NCI-H524 (cell line): ENCODE measurements at places on chromosomes 1 and 21.

DNA sequence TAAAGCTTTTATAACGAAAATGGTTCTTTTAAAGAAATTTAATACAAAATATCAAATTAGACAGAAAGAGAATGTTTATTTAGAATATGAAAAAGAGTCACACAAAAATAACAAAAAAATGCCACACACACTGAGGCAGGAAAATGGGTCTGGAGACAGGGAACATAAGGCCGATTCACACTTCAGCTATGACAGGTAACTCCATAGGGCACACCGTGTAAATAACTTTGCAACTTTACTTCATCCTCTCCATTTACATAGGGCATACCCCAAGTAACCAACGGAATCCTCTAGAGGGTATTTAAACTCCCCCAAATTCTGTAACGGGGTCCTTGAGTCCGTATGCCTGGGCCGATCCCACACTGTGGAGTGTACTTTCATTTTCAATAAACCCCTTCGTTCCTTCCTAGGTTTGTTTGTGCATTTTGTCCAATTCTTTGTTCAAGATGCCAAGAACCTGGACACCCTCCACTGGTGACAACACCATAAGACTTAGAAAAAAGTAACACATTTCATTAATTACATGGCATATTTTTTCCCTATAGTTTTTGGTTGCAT is 23.1 kb upstream of the PTGS2 start:
- no peak for DNase-seq

GRCh38 chr1:5002676-5003075 is 348.3 kb downstream of the AJAP1 start:
- no peak for DNase-seq

DNA sequence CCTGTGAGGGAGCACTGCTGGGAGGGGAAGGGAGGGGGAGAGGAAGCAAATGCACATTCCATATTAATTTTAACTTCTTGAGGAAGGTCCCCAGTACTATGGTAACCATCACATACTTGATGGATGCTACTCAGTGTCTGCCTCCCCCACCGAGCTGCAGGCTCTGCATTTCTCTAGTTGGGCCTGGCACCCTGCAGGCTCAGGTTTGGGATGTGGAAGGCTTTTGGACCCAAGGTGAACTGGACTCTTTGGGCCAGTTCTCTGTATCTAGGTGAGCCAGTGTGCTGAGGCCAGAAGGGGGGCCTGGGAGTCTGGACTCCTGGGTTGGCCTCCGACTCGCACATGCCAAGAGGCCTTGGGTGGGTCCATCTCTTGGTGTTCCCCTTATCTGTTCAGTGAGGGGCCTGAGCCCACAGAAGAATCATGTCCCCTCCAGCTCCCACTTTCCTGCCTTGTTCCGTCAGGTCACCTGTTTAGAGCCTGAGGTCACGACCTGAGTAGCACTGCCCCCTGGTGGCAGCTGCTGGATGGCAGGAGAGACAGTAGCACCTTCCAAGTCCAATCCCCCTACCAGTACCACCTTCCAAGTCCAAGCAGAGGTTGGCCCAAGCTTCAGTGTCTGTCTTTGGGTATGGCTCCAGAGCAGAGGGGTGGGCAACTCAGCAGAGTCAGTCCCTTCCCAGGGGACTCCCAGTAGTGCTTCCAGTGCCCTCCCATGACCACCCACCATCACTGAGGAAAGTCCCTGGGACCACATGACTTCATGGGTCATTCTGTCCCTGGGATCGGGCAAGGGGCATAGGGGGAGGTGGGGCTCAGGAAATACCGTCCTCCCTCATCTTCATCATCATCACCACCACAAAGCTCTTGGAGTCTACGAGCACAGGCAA is 241.8 kb downstream of the TRABD2B start:
- DNase-seq: peak; percentile 23

DNA sequence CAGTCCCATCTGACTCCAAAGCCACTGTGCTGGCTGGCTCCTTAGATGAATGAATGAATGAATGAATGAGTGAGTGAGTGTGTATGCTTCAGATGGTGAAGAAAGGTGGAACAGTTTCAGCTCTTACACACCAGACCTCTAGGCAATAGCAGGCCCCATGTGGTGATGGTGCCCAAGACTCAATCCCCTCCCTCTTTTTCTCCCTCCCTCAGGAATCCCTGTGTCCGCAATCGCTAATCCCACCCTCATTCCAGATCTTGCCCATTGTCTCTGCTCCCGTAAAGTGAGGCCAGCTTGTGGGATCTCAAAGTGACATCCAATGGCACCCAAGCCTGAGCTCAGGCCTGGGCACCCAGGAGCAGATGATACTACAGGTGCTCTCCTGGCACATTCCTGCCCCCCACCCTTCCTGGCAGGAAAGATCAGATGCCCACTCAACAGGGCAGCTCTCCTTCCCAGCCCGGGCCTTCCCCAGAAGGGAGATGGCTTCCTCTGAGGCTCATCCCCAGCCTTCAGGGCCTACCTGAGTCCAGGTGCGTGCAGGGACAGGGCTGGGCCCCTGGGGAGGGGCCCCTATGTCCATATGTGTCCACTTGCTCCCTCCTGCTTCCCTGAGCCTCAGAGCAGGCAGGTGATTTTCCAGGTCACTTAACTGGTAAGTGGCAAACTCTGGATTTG is 106.4 kb downstream of the HMGB4 start:
- DNase-seq: no peak

DNA sequence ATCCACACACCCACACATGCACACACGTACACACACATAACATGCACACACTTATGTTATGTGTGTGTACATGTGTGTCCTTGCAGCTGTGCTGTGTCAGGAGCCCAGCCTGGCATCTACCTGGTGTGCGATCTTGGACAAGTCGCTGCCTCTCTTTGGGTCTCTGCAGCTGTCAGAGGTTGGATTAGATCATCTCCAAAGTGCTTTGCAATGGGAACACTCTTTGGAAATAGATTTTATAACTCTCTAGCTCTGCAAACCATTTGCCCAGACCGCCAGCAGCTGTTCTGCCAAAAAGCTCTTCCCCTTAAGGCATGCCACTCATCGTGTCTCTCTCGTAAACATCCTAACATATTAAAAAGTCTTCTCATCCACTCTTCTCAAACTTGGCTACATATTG is 4.7 kb downstream of the PKP1 start:
- no peak for DNase-seq

DNA sequence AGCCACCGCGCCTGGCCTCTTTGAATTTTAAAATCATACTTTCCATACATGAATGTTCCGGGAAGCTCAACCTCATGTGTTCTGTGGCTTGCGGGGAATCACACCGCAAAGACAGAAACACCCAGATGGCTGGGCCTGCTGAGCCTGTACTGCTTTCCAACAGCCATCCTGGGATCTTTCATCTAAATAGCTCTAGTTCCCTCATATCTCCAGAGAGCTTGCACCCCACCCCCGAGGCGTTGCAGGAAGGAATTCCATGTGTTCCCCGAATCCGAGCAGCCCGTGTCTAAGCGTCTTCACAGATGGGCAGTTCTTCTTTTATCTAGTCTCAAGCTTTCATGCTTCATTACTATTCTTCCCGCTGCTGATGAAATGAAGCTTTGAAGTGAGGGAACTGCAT is 66.4 kb downstream of the IGSF21 start:
- DNase-seq: no peak

GRCh38 chr1:166884040-166884642 is 8.1 kb upstream of the TADA1 start:
- peak; percentile 57 for DNase-seq

- peak; percentile 72 for DNase-seq
These were observed 30.7 kb downstream of the VASH2 start for GRCh38 chr1:212981025-212981495.

- DNase-seq: no peak
These were observed 45.1 kb upstream of the EXO1 start for GRCh38 chr1:241802863-241803262.

- DNase-seq: peak; percentile 55
These were observed 37.0 kb upstream of the PARP1 start for GRCh38 chr1:226444901-226445300.

- no peak for DNase-seq
These were observed 58.3 kb downstream of the RGS5 start for GRCh38 chr1:163144418-163144817.

GRCh38 chr1:212738330-212738729 is 38.7 kb upstream of the BATF3 start:
- DNase-seq: no peak
